Activated CD4-positive, alpha-beta T cell treated with anti-CD3 and anti-CD28 coated beads, Interleukin-2, amount 50 U/mL, for 4 hours (primary cell): ENCODE measurements at places on chromosomes 6 and 20.

- no peak for DNase-seq
Observed at GRCh38 chr20:36645353-36645752, 643 bp downstream of the SLA2 start.

- peak; percentile 35 for DNase-seq
Observed at GRCh38 chr6:89148016-89148750, 2.3 kb downstream of the PM20D2 start.

DNA sequence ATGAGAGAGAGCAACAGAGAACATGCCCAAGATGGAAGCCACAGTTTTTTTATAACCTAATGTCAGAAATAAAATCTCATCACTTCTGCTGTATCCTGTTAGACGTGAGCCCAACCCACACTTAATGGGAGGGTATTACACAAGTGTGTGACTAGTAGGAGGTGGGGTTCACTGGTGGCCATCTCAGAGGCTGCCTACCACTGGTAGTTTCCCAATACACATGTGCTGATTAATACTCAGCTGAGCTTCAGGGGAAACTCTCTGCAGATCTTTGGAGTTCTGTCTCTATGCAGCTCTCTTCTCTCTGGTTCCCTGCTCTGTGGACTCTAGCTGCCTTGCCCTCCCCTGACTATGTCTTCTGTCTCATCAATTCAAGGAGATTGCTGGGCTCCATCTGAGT lies 35.7 kb downstream of the CNBD2 start:
- DNase-seq: no peak

- DNase-seq: no peak
Observed at GRCh38 chr6:33547499-33547898, 32.6 kb downstream of the BAK1 start.

DNA sequence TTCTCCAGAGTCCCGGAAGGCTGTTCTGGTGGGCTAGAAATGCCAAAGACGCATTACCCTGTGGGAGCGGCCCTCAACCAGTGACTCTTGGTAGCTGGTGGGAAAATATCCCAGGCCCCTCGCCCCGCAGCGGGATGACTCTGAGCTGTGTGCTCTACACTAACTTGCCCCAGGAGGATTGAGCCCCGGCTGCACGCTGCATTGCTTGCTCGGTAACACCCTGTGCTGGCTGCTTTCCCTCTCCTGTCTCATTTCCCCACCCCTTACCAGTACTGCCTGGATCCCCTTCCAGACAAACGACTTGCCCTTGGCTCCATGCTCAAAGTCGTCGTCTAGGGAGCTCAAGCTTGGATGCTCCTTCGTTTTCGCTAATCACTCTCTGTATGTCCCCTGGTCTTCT lies 411.8 kb upstream of the SULF2 start:
- DNase-seq: no peak

GRCh38 chr20:43558412-43559146 lies at the start of gene SGK2:
Gene SGK2 (plus strand): TSS chr20:43559027. CDS start chr20:43566496, 7,469 bp downstream.
- DNase-seq: no peak

- no peak for DNase-seq
Observed at GRCh38 chr6:35011096-35012041, 122.3 kb downstream of the ANKS1A start.

- DNase-seq: no peak
Observed at GRCh38 chr6:168990019-168990751, 263.5 kb downstream of the THBS2 start.

- peak; percentile 64 for DNase-seq
Observed at GRCh38 chr6:167706313-167707109, 120.2 kb upstream of the AFDN start.

DNA sequence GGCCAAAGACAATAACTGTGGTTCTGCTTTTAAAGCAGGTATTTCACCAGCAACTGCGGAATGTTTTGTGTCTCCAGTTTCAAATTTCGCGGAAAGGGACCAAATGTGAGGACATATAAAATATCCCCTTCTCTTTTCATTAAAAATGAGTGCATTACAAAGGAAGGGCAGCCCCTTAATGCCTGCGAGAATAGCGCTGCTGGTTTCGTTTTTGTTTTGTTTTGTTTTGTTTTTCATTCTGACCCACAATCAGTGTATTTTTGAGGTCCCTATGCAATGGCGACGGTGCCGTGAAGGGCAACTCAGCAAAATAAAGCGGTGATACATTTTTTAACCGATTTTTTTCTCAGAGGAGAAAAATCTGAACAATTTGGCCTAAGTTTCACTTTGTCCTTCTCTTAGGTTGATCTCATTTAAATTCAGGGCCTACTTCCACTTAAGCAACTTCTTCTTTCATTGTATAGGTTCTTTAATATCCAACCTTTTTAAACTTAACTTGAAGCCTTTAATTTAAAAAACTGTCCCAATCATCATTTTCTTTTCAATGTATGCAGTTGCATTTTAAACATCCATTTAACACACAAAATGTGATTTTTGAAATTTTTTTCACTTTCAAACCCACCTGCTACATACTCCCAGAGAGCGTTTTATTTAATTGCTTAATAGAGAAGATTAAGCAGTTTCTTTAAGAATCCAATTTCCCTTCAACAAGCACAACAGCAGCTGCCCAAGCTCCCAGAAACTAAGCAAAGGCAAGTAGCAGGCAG lies 2.9 kb upstream of the HIVEP2 start:
- no peak for DNase-seq
